ENCODE measurements at places on chromosomes 16 and 17.
A peak's percentile ranks its signal among the peaks of the same experiment; 100 is the strongest.

DNA sequence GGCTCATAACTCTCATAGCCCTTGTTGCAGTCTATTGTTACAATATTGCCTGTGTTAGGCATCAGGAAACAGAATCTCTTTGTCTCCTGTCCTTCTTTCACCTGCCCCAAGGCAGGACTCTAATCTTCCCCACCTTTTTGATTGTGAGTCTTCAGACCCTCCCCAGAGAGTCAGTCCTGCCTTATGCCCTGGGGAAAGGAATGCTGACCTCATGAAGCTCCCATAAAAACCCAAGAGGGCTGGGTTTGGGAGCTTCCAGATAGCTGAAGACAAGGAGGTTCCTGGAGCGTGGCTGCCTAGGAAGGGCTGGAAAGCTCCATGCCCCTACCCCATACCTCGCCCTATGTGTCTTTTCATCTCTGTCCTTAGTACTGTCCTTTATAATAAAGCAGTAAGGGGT, 688.8 kb downstream of the WWOX start:
- DNase-seq: no peak

DNA sequence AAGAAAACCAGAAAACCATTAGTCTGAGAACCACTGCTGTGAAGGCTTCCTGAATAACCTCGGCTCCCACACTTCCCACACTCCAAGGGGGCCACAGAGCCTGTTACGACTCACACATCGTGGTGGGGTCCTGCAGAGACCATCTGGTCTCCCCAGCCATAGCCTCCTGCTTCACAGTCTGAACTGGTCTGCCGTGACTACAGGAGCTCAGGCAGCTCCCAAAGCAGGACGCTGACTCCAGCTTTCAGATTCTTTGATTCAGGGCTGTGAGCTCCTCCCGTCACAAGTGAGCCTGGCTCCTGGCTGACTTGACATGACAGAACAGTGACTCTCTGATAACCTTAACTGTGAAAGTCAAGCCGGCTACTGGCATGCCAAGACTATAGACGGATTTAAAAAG, 37.8 kb downstream of the CYB5D2 start:
- DNase-seq: no peak

GRCh38 chr16:58582971-58583765, 46.5 kb downstream of the CNOT1 start:
- no peak for DNase-seq

DNA sequence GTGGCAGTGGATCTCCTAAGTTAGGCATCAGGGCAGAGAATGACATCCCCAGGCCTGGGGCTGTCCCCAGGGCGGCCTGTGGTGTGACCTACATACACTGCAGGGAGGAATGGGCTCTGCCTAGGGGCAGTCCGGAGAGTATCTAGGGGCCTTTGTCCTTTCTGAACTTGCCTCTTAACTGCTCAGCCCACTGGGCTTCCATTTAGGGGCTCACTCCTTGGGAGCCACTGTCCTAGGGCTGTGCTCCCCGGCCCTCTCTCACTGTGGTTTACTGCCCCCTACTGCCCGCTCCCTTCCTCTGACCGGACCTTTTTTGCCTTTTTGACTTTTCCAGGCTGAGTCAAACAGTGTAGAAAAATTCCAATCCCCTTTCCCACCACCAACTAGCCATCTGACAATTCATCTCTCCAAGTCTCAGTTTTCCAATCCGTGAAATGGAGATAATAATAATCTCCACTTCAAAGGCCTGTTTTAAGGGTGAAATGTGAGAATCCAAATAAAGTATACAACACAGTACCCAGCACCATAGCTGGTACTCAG, 66.8 kb downstream of the DNAH3 start:
- DNase-seq: peak; percentile 17

GRCh38 chr16:22195695-22196558, 10.2 kb upstream of the EEF2K start:
- peak; percentile 87 for DNase-seq

DNA sequence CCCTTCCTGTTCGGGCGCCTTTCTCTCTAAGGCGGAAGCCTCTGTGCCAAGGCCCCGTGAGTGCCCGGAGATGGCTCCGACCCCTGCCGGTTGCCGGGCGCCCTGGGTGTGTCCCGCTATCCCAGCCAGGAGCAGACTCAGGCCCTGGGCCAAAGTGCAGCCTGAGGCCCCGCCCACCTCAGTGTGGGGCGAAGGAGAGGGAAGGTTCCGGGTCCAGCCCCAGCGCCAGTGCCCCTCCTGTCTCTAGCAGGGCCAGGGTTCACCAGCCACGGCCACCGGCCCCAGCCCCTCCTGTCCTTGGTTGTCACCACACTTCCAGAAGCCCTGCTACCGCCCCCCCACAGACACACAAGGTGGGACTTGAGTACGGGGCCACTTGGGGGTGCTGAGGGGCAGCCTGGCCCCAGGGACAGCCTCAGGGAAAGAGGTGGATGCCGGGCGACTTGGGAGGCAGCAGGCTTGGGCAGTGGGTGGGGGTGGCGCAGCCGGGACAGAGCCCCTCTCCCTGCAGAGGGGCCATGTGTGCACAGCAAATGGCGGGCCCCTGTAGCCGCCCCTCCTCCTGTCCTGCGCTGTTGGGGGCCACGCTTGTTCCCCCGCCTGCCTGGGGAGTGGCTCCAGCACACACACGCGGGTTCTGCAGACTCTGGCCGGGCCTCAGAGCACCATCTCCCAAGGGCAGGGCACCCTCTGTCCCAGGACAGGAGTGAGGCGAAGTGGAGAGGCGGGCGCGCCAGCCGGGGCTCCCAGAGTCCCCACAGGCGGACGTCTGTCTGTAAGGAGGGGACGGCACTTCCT, 6.0 kb downstream of the C1QTNF8 start:
- DNase-seq: no peak

GRCh38 chr17:18917506-18918032, 34.4 kb upstream of the SLC5A10 start:
- no peak for DNase-seq

- DNase-seq: no peak
These were observed 887 bp upstream of the EVI2B start for GRCh38 chr17:31314782-31315100.

- DNase-seq: no peak
These were observed 7.9 kb upstream of the MYO15A start for GRCh38 chr17:18100616-18101015.

- no peak for DNase-seq
These were observed 145.2 kb upstream of the C17orf78 start for GRCh38 chr17:37230633-37231032.

DNA sequence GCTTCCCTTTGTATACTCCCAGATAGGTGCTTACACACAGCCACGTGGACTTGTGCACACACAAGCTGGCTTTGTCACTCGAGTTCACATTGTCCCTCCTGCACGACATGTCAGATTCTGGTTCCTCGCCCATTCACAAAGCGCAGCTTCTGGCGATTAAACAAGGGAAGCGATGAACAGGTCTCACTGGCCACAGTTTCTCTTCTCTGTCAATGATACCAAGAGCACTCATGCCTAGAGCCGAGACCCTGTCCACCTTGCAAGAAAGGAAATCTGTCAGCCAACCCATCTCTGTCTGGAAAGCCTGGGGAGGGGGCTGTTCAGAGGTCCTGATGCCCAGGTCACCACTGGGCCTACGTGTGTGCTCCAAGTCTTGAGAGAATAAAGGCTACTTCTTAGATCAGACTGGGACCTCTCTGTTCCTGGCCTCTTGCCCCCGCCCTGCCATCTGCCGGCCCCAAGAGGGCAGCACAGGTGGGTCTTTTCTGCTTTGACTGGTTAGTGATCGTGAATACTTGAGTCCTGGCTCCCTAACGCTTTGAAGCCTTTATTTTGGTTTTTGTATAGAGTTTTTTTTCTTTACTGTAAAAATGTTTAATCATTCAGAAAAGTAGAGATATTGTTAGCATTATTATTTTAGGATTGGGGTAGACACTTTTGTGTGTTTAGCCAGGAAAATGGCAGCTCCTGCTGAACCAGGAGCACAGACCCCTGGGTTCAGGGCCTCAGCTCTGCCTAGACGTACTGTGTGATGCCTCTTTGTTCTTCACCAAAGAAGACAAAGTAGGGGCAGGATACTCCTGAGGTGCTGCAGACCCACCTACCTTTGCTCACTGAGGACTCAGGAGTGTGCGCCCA, 104.7 kb downstream of the MRM1 start:
- peak; percentile 19 for DNase-seq

GRCh38 chr17:73611630-73612029, 32.6 kb downstream of the SDK2 start:
- DNase-seq: no peak

- no peak for DNase-seq
These were observed 13.7 kb downstream of the BRIP1 start for GRCh38 chr17:61849674-61850073.

- DNase-seq: no peak
These were observed 98.3 kb upstream of the GOT2 start for GRCh38 chr16:58832386-58832895.

GRCh38 chr16:65658349-65658748, 536.5 kb upstream of the CDH11 start:
- no peak for DNase-seq

DNA sequence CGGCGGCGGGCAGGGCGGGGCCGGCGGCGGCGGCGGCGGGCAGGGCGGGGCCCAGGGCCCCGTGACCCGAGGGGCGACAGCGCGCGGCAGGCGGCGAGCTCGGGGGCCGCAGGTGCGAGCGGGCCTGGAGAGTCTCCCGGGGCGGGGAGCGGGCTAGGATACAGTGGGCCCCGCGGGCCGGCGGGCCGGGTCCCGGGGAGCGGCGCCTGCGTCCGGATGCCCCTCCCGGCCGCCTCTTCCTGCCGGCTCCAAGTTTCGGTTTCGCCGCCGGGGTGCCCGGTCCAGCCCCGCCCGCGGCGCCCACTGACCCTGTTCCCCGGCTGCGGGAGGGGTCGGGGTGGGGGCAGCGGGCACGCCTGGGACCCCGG, at the start of gene RNF213:
Gene RNF213 (plus strand): TSS at position 62 of the 368 bp plus-strand sequence. CDS start 2,830 bp downstream, outside the sequence.
- DNase-seq: no peak

DNA sequence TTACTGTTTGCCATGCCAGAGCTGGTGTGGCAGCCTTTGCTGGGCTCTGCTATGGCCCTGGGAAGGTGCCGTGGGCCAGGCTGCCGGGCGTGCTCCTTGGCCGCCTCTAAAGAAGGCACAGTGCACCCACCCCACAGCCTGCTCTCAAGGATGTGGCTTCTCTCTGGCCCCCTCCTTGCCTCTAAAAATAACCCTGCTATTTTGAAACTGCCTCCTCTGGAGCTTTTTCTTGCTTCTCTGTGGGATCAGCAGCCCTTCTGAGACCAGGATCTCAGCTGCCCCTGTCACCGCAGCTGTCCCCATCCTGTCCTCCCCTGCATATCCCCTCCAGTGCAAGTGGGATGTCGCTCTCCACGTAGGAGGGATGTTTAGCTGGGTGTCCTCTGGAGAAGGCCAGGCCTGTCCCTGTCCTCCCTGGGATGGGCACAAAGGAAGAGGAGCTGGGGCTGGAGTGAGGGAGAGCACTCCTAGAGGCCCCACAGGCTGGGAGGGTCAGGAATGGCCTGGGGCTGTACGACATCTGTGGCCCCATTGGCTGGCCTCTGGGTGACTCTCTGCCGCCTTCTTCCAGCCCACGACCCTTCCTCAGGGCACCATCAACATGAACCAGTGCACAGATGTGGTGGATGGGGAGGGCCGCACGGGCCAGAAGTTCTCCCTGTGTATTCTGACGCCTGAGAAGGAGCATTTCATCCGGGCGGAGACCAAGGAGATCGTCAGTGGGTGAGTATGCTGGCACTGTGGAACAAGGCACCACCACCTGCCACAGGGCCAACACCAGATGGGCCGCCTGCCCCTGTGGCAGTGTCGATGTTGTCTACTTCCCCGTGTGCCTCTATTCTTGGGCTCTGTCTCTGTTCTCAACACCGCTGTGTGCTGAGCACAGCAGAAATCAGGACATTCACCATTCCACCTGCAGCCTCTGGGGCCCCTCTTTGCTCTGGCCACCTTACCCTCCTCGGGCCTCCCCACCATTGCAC, 79.7 kb downstream of the PLD6 start:
- DNase-seq: no peak

DNA sequence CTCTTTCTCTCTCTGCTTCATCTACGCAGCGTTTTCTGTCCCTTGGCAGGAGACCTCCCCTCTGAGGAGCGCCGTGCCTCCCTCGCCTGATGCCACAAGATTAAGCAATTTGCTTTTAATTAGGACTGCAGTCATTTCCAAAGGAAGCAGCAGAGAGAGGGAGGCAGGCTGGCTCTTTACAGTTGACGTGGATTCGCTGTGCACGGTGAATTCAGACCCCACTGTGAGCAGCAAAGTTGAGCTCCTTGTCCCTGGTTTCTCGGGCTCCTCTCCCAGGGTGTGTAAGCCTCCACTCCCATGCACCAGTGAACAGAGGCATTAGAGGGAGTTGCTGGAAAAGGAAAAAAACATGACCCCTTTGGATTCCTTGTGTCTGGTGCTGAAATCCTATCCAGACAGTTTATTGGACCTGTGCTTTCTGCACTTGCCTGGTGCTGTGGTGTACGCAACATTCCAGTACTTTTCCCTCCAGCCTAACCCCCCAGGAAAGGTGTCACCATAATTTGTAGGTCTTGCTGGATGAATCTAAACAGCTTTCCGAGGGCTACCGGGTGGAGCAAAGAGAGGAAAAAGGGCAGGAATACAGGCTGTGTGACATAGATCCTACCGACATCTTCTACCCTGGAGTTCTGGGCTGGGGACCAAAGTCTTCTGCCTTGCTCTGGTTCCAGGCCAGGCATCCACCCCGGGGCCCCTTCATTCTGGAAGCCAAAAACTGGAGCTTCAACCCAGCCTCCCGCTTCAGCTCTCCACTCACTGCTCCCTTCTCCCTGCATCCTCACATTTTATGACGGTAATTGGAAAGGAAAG, 171.0 kb downstream of the MAF start:
- no peak for DNase-seq

DNA sequence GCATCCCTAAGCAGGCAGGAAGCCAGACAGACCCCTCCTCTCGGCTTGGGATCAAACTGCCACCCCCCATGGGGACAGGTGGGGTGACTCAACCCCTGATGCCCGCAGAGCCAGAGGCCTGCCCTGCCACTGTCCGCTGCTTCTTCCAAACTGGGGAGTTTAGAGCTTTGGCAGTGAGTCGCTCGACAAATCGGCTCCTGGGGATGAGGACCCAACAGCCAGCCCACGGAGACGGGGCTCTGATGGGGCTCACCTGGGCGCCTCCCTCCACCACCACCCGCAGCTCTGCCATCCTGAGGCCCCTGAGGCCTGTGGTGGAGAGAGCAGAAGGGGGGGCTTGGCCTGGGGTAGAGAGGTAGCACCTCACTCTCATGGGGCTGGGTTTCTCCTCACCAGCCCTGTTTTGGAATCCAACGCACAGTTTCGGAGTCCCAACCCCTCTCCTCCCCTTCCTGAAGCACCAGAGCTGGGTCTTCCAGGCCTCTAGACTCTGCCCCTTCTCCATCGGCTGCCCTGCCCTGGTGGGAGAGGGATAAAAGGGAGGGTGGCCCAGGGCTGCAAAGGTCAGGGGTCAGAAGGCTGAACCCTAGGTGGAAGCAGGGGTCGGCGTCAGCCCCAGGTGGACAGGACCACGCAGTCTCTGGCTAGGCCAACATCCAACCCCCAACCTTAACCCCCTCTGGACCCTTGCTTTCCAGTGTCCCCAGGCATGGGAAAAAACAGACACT, 5.8 kb downstream of the PRSS22 start:
- no peak for DNase-seq

- no peak for DNase-seq
These were observed 7.2 kb downstream of the SUPT4H1 start for GRCh38 chr17:58344791-58345157.

GRCh38 chr16:48432136-48432535, 46.9 kb upstream of the SIAH1 start:
- DNase-seq: no peak

Measured in stimulated activated CD4-positive, alpha-beta T cell treated with anti-CD3 and anti-CD28 coated beads, TNF-alpha, amount 100 ng/mL, for 4 hours (primary cell).